OCI-M1 (cell line): ENCODE measurements at places on chromosomes 2 and 18.

DNA sequence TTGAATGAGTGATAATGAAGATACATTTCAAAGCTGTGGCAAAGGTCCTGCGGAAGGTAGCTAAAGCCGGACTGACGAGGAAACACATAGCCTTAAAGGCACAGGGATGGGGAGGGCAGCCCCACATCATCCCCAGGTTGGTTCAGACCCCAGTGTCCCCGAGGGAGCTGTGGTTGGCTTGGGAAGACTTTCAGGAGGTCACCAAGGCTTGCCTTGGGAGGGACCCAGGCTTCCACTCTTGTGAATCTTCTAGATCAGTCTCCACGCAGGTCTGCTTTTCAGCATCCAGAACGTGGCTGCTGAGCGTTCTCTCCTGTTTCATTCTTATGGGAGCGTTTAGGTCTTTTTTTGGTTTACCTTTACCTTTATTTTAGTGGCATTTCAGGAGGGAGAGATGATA lies 16.8 kb downstream of the KIF1A start:
- DNase-seq: no peak

DNA sequence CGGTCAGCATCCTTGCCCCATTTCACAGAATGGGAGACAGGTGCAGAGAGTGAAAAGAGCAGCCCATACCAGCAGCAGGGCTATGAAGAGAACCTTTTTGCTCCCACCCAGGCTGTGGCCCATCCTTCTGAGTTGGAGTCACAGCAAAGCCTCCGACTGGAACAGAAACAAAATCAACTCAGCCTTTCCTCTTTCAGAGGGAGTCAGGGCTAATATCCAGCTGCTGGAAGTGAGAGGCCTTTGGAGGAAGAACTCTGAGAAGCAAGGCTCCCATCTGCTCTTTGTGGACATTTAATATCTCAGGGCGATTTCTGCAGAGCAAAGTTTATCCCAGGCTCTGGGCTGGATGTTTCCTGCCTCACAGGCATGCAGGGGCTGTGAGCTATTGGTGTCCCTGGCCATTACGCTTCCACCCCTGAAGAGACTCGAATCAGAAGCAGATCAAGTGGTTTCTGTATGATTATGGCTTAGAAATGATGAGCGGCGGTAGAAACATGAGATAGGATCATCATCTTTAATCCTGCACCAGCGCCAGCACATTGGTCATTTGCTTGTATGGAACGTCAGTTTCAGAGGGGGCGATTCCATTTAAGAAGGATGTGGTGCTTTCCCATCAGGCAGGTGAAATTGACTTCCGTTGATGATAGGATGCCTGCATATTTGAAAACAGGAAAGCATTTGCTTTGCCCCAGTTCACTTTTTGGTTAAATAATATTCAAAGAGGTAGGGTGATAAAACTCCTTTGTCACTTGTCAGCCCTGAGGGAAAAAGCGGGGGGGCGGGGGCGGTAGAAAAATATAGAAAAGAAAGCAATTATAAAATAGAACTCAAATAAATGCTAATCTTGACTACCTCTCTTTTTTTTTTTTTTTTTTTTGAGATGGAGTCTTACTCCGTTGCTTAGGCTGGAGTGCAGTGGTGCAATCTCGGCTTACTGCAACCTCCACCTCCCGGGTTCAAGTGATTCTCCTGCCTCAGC lies 152.4 kb downstream of the LRRC30 start:
- no peak for DNase-seq

DNA sequence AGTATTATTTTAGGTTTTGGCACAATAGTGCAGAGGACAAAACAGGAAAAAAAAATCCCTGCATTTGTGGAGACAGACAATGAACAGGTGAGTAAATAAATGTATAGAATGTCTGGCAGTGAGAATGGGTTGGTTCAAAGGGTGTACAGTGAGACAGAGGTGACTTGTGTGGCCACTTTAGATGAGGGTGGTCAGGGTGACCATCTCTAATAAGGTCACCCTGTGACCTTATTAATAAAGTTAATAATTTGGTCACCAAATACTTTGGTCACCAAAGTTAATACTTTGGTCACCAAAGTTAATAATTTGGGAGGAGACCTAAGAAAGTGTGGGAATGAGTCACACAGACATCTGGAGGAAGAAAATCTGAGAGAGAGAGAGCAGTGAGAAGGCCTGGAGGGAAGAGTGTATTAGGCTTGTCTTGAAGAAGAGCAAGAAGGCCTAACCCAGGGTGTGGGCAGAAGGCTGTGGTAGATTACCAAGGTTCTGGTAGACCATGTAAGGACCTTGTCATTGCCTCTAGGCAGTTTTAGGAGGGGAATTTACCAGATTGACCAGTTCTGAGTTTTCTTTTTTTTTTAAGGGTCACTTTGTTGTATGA lies 1368.4 kb upstream of the CELF4 start:
- DNase-seq: peak; percentile 5

- DNase-seq: peak; percentile 76
These were observed 715 bp upstream of the MEMO1 start for GRCh38 chr2:32011485-32011960.

- DNase-seq: peak; percentile 47
These were observed 154.3 kb downstream of the RAPGEF4 start for GRCh38 chr2:172889768-172890430.

DNA sequence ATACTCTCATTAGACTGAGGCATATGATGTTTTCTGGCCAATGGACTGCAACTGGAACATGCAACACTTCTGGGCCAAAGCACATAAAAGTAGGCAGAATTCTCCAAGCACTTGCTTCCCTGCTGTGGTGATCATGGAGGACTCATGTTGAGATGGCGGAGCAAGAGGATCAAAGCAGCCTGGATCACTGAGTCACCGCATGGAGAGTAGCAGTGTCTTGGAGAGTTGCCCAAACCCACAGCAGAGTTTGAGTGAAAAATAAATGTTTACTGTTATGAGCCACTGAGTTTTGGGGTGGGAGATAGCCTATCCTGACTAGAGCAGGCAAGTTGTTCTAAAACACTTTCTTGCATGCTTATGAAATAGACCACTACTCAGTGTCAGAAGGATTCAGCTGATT lies 359.5 kb downstream of the ZNF521 start:
- DNase-seq: no peak

DNA sequence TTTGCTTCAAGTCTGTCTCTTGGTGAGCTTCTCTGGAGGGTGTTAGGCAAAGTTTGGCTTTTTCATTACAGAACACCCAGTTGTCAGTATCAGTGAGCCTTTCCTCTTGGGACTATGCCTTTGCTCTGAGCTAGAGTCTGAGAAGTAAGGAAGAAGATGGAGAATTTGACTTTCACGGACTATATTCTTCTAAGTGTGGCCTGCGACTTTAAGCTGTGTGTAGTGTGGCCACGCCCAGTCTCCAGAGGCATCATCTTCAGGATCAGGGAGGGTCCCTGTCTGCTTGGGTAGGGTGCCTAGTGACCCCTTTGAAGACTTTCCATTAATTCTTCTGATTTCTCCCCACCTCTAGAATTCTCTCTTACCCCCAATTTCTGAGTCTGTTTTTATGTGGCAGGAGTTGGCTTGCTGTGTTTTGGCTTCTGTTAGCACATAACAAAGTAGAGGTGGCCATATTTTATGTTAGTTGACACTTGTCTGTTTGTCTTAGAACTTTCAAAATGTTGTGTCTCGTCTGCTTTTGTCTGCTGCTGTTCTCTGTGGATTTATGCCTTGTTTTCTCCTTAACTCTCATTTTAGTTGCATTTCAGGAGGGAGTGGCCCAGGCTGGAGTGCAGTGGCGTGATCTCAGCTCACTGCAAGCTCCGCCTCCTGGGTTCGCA lies 8.6 kb downstream of the PLEKHB2 start:
- no peak for DNase-seq

GRCh38 chr2:239246723-239247122 lies 154.1 kb downstream of the HDAC4 start:
- DNase-seq: no peak

DNA sequence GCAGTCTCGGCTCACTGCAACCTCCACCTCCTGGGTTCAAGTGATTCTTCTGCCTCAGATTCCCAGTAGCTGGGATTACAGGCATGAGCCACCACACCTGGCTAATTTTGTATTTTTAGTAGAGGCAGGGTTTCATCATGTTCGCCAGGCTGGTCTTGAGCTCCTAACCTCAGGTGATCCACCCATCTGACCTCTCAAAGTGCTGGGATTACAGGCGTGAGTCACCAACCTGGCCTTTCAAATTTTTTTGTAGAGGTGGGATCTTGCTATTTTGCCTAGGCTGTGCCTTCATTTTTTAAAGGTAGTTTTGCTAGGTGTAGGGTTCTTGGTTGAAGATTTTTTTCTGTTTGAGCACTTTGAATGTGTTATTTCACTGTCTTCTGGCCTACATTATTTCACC lies 6.2 kb downstream of the HAUS1 start:
- DNase-seq: no peak

- peak; percentile 14 for DNase-seq
These were observed 33.5 kb downstream of the POLE4 start for GRCh38 chr2:74991977-74992376.

DNA sequence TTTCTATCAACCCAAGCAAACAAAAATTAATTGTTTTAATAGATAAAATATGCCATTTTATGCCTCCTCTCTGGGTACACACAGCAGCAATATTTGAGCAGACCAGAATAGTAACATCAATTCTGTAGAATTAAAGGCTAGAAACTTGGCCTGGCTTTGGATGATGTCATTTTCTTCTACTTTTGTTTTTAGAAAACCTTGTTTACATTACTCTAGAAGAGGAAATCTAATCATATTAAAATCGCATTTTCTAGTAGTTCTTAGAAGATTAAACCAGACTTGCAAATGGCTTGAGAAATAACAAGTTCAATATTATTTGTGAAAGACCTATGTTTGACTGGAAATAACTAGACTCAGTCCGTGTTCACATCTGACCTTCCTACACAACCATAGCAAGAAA lies 102.3 kb upstream of the RFX8 start:
- no peak for DNase-seq

- peak; percentile 67 for DNase-seq
These were observed 102.5 kb upstream of the PIEZO2 start for GRCh38 chr18:11251891-11252270.

DNA sequence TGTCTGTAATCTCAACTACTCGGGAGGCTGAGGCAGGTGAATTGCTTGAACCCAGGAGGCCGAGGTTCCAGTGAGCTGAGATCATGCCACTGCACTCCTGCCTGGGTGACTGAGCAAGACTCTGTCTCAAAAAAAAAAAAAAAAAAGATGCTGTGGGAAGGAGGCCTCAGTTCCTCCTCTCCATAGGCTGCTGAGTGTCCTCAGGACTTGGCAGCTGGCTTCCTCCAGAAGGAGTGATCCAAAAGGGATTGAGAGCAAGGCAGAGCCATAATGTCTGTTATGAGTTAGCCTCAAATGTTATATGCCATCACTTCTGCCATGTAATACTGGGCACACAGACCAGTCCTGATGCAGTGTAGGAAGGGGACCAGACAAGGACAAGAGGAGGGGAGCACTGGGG lies 6.6 kb upstream of the NPC1 start:
- no peak for DNase-seq

GRCh38 chr2:228819701-228820100 lies 451.4 kb downstream of the PID1 start:
- no peak for DNase-seq

DNA sequence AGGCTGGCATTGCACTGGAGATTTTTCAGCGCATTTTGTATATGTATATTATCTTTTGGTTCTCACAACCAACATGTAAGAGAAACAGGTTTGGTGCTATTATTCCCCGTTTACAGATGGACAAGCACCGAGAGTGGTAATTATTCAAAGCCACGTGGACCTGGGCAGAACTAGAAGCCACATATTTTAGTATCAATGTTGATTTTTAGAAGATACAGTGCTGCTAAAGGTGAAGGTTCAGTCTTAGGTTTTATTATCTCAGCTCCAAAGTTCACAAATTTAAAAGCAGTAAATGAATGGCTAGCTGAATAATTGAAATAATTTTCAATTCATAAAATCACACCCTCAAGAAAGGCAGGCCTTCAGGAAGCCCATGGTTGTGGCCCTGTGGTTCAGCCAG lies 400.6 kb upstream of the ID2 start:
- DNase-seq: no peak

DNA sequence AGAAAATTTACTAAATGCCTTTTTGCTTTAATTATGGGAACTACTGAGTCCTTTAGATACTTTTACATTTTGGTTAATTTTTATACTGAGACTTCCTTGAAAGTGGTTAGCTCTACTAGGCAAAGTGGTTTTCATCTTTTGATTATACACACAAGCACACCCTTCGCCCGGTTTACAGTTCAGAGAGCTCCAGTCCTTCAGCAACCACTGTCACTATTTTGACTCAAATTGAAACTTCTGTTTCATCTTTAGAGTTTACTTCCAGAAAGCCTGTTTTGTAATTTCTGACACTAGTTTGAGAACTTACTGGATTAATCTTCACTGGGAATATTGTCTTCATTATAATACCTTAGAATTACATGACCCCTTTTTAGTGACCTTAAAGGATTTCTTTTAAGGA lies 140.3 kb upstream of the FOSL2 start:
- no peak for DNase-seq

DNA sequence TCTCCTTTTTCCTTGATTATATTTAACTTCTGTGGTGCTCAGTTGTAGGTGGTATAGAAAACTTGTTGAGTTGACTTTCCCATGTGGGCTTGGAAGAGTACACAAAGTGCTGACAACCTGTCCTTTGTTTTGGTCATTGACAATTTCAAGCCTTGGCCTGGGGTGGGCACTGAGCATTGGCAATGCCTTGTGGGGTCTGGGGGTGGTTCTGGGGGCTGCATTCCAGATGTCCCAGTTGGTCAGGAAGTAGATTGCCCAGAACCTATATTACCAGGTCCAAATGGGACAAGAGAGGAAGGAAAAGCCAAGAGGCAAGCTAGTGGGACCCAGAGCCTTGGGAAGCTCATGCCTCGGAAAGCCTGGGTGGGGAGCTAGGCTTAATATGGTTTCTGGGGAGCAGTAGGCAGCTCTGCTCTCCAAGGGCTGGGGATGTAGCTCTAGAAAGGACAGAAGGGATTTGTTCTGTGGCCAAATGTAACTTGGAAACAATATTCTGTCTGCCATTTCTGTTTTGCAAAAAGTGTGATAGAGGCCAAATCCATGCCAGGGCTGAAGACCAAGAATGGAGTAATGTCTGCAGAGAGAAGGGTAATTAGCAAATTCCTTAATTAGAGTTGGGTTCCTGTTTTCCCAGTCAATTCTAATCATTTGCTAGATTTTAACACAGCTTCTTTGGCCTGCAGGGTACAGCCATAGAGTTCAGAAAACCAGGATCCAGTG lies 87.4 kb downstream of the SLC4A3 start:
- no peak for DNase-seq
